GM13976 (cell line): ENCODE measurements at places on chromosomes 4 and X.

GRCh38 chr4:35970366-35970960, 273.9 kb downstream of the ARAP2 start:
- DNase-seq: no peak

- DNase-seq: no peak
Measured at GRCh38 chr4:185210102-185210981, 944 bp downstream of the SNX25 start.

- DNase-seq: no peak
Measured at GRCh38 chr4:105875233-105875632, 20.0 kb upstream of the NPNT start.

- no peak for DNase-seq
Measured at GRCh38 chr4:1030559-1030958, 19.1 kb downstream of the FGFRL1 start.

DNA sequence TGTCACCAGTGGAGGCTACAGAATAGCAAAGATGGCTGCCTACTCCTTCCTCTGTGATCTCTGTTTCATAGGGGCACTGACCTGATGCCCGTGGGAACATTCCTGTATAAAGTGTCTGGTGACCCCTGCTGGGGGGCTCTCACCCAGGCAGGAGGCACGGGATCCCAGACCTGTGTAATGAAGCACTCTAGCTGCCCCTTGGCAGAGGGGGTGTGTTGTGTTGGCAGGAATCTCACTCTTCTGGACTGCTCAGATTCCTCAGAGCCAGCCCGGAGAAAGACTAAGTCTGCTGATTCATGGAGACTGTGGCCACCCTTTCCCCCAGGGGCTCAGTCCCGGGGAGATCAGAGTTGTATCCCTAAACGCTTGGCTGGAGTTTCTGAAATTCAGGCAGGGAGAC, 648.3 kb downstream of the SPRY1 start:
- no peak for DNase-seq

- peak; percentile 52 for DNase-seq
Measured at GRCh38 chr4:75995727-75996126, 5.0 kb upstream of the SDAD1 start.

GRCh38 chrX:92247076-92247475, 467.9 kb downstream of the PCDH11X start:
- DNase-seq: no peak

- DNase-seq: no peak
Measured at GRCh38 chr4:41050880-41051775, 163.2 kb downstream of the APBB2 start.

DNA sequence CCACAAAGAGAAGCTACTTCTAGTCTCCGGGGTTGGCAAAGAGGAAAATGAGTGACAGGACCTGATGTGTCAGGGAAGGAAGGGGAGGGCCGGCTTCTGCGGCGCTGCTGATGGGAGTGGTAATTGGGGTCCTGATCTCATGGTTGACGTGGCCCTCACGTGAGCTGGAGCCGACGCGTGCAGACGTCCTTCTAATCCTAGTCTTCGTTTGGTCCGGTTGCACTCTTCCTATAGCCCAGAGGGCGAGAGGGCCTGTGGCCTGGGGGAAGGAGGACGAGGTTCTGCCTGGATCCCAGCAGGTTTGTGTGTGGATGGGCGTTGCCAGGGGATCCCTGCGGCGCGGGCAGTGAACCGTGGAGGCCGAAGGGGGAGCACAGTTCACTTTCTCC, at the start of gene ARMCX1:
Gene ARMCX1 (plus strand): TSS at position 186 of the 389 bp plus-strand sequence. CDS start 2,384 bp downstream, outside the sequence.
- no peak for DNase-seq

GRCh38 chr4:172851534-172851933, 317.1 kb upstream of the GALNT7 start:
- no peak for DNase-seq

DNA sequence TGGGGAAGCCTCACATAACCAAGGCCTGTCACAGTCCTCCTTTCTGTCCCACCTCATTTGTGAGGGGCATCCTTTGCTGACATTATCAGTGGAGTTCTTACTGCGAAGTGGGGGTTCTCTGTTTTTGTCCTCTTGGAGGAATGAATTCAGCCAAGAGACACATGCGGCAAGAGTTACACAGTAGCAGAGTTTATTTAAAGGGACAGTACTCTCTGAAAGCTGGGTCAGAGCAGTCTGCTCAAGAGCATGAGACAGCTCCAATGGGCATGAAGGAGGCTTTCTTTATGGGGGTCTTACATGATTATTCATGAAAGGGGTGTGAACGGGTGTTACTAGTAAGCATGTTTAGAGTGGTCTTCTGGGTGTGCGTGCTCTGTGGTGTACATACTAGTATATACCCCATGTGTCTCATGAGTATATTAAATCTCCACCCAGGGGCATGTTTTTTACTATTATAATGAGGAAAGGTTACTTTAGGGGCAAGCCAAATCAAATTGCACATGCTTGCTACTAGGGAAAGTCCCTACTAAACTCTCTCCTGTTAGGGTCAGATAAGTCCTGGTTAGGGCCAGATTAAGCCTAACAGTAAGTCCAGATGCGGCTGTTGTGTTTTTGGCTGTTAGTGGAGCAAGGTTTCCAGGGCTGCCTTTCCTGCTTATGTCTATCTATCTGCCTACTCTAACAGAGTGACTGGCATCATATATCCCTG, 19.8 kb upstream of the LGI2 start:
- DNase-seq: no peak

DNA sequence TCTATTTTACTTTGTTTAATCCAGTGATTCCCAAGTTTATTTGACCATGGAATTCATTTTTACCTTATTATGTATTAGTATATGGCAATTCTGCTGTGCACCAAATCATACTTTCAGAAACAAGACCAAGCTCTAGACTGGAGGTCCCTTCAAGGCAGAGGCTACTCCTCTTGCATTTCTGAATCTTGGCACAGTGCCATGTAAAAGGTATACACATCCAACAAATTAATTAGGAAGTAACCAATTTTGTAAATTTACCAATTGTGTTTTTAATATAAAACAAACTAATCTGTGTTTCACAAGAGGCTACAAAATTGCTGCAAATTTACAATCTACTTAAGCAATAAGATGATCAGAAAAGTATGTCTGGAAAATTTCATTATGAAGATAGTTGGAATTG, 712.2 kb upstream of the HS3ST1 start:
- no peak for DNase-seq

DNA sequence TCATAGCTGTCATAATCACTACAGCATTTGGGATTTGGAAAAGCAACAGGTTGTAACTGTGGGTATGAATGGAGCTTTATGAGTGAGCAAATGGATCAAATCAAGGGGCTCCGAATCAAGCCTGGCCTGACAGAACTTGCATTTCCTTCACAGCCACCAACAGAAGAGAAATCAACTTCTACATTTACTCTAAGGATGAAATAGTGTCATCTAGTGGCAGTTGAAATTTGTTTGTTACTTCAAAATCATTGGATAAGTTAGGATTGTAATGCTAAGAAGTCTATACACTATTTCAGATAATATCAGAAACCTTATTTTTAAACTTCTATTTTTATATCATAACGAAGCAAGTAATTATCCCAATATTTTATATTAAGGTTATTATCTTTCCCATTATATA, 10.7 kb upstream of the WDR17 start:
- DNase-seq: peak; percentile 44

- DNase-seq: peak; percentile 99
Measured at GRCh38 chr4:48269861-48270522, 354 bp upstream of the TEC start.

GRCh38 chr4:149796381-149796780, 19.3 kb downstream of the IQCM start:
- DNase-seq: no peak

DNA sequence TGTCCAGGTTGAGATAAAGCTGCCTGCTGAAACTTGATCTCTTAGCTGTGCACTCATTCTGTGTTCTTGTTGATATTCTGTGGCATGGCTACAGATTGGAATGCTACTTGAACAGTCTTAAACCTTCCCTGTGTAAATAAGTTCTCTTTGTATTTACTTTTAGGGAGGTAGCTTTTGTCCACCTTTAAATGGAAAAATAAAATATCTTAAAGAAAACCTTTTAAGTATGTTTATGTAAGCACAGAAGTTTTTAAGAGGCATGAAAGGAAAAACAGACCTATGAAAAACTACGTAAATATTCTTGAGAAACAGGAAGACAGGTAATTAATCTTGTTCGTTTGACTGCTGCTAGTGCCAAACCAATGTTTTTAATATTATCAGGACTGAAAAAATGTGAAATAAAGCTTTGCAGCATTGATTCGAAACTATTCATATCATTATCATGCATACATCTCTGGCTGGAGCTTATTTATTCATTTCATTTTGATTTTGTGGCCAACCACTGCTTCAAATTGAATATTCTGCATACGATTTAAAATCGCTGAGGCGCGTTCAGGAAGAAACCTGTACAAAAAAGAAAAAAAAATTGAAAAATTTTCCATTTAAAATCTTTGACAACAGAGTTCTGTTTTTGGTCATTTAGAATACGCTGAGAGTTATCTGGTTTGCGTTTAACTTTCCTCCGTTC, 17.8 kb downstream of the HSD17B13 start:
- DNase-seq: no peak

DNA sequence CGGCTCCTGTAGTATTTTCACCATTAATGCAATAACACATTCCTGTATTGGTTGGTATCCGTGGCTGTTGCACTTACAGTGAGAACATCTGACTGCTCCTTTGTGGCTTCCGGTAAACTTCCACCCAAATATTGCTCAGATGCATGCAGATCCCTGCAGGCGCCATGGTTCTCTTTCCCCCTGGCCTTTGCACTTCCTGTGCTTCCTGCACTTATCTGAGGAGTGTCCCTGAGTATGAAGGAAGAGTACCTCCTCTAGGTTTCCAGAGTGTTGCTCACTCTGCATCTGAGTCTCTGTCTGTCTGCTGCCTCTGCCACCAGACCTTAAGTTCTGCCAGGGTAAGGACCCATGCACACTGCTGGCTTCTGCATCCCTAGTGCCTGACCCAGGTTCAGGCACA, 117.2 kb upstream of the SLC34A2 start:
- no peak for DNase-seq

- DNase-seq: no peak
Measured at GRCh38 chrX:21912220-21912619, 28.3 kb upstream of the SMS start.

DNA sequence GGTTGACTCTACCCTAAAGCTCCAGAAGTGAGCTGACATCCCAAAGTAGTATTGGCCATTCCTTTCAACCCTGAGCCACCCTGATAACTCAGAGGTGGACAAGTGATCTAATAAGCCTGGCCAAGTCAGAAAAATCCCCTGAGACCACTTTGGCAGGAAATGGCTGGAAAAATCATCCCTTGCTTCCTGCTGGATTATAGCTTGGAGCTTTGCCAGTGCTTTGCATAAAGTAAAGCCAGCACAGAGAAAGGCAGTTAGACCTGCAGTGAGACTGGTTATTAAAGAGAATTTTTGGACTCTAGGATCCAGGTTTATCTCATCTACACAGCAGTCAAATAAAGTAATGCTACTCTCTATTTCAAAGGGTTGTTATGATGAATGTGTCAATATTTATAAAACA, 6.4 kb downstream of the CXCL3 start:
- no peak for DNase-seq

- DNase-seq: no peak
Measured at GRCh38 chr4:22334155-22334554, 181.7 kb downstream of the ADGRA3 start.

DNA sequence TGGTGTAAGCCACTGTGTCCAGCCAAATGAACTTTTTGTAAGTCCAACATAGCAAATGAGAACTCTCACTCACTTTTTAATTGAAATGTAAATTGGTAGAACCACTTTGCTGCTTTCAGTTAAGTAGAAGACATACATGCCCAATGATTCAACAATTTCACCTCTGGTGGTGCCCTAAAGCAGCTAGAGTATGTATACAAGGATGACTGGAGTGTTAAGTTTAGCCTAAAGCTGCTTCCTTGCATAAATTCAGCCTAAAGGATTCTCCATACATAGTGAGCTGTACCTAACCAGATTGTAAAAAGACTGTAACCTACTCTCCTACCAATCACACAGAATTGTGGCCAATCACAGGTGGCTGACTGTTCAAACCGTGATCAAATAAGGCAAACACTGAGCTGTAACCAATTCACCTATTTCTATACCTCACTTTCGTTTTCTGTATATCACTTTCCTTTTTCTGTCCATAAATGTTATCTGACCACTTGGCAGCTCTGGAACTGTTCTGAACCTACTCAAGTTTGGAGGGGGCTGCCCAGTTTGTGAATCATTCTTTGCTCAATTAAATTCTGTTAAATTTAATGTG, 39.9 kb downstream of the PDS5A start:
- peak; percentile 32 for DNase-seq

DNA sequence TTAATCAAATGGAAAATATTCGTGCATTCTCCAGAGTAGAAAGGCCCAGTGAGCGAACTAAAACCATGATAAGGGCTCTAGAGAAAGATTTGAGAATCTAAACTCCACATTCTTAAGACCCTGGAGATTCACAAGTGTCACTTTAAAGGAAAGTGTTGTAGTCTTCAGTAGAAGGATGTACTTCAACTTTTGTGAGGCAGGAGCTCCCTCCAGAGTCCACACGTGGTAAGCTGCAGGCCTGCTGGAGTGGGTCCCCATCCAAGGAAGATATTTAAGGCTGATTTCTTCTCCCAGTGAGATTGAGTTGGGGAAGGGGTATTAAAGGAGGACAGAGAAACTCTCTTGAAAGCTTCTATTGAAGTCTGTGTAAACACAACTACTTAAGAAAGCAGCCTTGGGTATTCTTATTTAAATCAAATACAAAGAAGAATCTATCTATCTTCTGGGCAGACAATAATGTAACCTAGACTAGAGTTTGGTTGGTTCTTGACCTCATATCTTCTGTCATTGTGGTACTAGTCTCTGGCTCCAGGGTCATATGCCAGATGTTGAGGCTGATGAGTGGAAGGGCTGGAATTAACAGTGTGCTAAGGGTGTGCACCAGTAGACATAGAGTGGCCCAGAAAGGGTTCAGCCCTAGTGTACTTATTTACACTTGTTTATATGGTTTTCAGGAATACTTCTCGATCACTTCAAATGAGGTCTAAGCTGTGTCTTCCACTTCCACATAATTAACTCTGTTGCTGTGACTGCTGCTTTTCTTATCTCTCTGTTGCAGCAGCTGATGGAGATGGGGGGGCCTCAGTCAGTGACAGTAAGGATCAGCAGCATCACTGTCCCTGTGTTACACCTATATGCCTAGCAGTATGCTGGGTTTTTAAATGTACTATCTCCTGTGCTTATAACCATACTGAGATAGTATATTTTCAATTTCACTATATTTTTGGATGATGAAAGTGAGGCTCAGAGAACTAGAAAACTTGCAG, 76.1 kb downstream of the HMGB2 start:
- DNase-seq: peak; percentile 41

DNA sequence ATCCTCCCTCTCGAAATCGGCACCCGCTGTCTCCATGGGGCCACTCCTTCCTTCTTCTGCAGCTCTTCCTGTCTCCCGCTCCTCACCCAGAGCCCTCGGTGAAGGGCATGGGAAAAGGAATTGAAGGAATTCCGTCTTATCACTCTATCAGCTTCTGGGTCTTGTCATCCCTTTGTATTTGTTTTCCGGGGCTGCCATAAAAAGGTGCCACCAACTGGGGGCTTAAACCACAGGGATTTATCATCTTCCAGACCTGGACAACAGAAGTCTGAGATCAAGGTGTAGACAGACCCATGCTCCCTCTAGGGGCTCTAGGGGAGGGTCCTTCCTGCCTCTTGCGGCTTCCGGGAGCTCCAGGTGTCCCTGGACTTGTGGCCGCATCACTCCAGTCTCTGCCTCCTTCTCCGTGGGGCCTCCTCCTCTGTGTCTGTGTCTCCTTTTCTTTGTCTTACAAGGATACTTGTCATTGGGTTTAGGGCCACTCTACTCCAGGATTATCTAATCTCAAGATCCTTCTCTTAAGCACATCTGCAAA, 24.0 kb downstream of the CD99 start:
- no peak for DNase-seq
